ENCODE measurements at places on chromosomes 5 and 9.

DNA sequence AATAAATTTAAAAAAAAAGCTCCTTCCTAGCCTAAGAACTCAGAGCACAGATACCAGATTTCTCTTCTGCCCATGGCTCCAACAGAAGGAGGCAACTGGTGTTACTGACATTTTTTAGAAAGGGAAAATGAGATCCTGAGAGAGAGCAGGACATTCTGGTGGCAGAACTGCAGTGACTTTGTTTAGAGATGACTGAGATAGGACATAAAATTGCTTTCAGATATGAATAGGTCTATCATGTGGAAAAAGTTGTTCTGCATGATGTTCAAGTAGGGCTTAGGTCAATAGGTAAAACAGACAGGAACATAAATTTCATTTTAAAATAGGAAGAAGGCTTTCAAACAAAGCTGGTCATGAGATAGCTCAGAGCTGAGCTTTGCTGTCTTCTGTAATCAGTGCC, 49.6 kb downstream of the NIPAL4 start:
- no peak for DNase-seq

DNA sequence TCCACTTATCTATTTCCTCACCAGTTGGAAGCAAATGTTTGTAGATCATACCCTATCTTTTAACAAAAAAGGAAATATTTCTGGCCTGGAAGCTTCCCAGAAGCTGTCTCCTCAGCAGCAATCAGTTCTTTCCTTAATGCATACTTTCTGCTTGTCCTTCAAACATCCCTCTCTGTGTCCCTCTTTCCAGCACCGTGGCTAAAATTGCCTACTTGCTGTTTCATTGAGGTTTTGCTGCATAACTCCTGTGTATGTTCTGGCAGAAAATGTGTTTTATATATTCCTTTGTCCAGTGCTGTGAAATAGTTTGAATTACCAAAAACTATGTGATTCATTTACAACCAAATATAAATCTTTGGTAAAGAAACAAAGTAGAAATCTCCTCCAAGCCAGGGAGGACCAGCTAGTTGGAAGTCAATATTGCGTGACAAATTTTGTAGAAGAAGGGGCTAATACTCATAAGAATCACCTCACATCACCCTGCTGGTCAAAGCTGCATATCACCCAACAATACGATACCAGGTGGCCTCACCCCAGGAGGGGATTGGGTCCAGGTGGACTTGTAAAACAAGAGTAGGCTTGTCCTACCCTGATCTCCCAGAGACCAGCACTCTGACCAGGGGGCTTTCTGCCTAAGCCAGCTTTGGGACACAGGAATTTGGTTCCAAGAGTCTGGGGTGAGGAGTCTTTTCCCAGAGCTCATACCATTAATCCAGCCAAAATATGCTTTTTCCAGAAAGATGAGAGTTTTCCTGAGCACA, 198.4 kb upstream of the SNX2 start:
- no peak for DNase-seq

DNA sequence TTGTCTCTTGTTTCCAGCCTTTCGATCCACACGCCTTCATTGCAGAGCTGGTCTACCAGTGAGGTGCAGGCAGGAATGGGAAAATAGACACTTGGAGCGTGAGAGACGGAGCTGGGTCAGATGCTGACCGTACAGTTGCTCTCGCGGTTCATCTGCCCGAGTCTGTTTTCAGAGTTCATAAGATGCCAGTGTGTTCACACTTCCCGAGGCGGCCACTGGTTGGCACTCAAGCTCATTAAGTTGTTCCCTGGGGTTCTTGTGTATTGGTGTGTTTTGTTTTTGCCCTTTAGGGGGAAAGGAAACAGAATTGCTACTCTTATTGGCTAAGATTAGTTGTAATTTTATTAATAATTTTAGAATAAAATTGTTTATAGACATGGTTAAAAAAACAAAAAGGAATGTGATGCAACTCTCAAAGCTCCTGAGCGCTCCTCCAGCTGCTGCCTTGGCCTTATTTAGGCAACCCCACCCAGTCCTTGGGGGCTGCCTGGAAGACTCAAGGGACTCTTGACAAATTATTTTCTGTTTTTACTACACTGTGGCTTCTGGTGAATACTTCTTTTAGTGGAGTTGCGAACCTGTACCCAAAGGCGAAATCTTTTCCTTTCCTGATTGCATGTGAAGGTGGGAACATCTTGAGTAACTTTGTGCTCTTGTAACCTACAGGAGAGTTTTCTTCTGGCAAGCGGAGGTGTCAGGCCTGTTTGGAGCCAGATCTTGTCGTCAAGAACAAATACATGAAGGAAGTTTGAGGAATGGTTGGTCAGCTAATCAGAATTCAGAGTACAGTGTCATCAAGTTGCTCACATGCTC, 146.1 kb downstream of the MAST4 start:
- no peak for DNase-seq

DNA sequence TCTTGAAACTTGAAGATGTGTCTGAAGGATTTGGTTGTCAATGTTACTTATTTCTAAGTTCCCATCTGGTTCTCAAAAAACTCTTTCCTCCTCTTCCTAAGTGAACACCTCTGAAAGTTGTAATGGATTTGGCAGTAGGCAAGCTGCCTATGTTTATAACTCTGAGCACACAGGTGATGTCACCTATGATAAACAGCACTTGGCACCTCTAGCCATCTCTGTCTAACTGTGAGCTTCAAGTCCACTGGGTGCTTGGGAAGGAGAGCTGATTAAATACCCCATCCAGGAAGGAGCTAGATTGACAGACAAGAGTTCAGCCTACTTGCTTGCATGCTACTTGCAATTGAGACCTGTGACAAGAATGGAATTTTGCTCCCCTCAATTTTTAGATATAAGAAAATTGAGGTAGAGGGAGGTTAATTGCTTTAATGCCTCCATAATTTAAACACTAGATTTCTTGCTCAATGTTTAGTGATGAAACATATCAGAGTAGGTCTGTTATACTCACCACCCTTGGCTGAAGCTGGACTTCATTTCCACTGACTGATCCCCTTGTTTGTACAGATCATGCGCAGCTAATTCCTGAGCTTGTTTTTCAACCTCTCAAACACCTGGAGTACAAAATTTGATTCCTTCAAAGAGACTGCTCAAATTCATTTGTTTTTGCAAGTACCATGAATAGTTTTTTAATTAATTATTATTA, 49.9 kb downstream of the PDE4D start:
- DNase-seq: no peak

DNA sequence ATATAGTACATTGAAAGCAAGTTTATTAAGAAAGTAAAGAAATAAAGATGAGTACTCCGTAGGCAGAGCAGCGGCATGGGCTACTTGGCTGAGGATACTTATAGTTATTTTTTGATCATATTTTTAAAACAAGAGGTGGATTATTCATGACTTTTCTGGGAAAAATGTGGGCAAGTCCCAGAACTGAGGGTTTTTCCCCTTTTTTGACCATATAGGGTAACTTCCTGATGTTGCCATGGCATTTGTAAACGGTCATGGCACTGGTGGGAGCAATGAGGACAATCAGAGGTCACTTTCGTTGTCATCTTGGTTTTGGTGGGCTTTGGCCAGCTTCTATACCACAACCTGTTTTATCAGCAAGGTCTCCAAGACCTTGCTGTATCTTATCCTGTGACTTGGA, 5.2 kb upstream of the BASP1 start:
- no peak for DNase-seq

DNA sequence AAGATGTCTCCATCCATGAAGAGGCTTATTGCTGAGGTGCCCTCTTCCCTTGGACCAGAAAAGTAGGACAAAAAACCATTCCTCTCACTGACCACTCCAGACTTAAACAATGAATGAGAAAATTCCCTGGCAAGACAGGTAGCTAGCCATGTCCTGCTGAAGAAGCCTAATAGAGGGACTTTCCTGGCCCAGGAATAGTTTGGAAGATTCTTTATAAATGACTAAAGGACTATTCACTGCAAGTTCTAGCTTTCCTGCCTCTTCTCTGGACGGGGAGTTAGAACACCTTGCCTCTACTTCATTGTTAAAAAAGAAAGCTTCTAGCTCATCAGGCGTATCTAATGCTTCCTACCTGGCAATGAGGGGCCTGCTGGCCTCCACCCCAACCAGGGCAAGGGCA, 153.6 kb downstream of the NR3C1 start:
- DNase-seq: no peak

Data from activated naive CD4-positive, alpha-beta T cell (primary cell).